Activated CD8-positive, alpha-beta memory T cell treated with anti-CD3 and anti-CD28 coated beads, Interleukin-2, amount 50 U/mL, for 48 hours (primary cell): ENCODE measurements at places on chromosomes 2 and 18.

DNA sequence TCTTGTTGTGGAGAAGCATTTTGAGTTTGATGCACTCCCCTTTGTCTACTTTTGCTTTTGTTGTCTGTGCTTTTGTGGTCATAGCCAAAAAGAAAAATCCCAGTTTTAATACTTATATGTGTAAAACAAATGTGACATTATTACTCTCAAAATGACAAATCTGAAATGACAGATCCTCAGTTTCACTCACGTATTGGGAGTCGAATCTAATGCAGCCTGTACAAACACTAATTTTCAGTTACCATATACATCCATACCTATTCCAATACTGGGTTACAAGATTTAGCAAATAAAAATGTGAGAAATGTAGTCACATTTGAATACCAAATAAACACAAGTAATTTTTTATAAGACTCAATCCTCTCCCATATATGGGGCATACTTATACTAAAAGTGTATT is 148.2 kb upstream of the ZNF516 start:
- no peak for DNase-seq

DNA sequence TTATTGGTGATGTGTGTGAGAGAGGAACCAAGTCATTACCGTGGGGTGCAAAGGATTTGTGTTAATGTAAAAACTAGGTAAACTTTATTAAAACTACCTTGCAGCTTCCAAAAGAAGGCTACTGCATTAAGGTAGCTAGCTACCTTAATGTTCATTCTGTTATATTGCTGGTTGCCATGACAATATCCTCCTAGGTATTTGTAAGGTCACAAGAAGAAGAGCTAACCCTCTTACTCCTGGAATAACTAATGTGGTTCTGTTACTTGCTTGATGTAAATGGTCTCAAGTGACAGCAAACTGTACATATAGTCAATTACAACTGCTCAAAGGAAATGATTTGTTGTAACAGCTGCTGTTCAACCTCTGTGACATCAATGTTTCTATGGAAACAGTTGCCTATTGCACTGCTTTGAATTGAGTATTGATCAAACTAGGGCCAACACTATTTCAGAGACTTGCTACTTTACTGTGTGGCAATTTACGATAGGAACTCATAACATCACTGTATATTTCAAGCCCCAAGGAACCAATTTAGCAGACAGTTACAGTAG is 319.8 kb upstream of the HNRNPA3 start:
- no peak for DNase-seq

DNA sequence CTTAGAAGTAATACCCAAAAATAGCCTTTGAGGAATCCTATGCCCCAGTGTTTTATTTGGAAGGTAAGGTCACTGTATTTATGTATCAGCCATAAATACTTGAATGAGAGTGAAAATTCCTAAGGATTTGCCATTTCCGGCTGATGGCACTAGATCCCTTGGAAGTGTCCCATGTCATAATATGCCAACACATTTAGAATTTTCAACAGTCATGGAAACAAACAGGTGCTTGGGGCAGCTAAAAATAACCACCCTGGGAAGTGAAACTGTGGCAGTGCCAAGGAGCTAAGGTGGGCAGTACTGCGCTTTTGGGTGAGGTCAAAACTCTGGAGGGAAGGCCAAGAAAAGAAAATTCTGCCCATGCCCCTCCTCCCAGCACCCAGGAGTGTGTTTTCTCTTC is 80.2 kb downstream of the TCF7L1 start:
- DNase-seq, result no peak

DNA sequence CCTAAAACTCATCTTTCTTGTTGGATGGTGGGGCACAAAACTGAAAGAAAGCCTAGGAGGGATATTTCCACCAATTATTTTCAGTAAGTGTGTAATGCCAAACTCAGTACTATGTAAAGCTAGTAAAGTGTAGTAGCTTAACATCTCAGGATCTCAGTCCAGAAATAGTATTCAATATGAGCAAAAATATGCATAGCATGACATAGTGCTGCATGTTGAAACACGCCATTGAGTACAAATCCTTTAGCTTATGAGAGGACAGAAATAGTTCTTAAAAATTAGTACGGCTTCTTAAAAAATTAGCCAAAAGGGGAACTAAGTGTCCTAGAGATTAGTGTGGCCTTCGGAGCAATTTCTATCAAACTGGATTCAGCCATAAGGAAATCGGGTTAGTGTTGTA is 21.7 kb upstream of the ATL2 start:
- DNase-seq, result no peak

DNA sequence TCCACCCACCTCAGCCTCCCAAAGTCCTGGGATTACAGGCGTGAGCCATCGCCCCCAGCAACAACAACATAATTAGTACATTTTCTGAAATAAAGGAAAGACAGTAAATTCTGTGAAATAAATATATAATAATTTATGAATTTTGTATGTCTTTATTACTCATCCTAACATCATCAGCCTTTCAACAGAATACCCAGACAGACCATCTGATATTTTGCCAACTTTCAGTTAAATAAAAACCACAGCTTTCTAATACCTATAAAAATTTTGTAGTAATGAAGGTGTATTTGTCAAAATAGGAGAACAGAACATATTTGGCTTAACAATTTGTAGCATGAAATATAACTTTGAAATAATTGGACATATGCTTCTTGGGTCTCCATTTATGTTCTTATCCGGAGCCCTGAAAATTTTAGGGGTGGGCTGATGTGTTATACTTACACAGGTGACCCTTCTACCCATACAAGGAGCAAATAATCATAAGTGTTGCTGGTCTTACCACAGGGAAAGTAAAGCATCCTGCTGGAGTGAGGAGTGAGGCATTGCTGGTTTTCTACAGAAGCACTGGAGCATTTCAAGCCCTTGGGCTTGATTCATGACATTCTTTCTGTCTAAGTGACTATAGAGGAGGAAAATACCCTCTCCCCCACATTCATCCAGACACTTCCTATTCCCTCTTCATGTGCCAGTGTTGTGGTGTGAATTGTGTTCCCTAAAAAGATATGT is 99.3 kb downstream of the SPOPL start:
- no peak for DNase-seq

DNA sequence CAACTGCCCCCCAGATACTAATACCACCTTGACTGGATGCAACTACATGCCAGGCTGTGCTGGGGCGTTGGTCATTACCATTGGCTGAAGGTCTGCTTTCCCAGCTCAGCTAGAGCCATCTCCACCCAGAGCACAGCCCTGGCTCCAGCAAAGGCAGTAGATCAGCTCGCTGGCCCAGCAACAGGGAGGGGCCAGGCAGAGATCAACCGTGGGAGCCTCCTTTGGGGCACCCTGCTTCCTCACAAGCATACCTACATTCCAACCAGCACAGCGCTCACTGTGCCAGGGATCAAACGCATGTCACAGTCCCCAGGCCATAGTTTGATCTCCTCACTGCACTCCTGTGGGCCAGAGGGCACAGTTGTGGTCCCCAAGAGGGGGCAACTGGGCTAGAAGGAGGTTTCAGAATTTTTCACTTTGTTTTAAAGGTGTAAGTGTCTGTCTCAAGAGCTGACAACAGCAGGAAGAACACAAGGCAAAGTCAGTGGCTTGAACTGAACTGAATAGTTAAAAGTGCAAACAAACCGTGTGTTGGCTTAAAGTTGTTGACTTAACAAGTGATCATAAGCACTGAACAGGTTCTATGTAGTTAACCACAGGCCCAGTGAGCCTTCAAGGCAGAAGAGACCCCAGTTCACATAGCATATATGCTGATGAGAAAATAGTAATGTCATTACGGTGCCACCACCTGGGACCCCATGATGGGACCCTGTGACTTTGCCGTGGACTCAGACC is 70.1 kb upstream of the BZW1 start:
- DNase-seq, result no peak
